ENCODE measurements at places on chromosomes 3 and 15. TPM values are rescaled to one million over a fixed set of nuclear protein-coding genes. Genes with fewer than 3 reads are reported as not detected.

SERINC4 gene
- total RNA-seq: not detected

ANKRD63 gene
- 0.41 TPM for total RNA-seq

MYL3 gene
- total RNA-seq: not detected

RAB27A gene
- 11.3 TPM for total RNA-seq

ABI3BP gene
- total RNA-seq: 0.91 TPM

TUBGCP5 gene
- total RNA-seq: 27.1 TPM

EFCAB12 gene
- total RNA-seq: 0.73 TPM

HTR3E gene
- total RNA-seq: not detected

CCDC39 gene
- not detected for total RNA-seq

ARF4 gene
- total RNA-seq: 156 TPM
